Effector memory CD8-positive, alpha-beta T cell (primary cell): ENCODE measurements at places on chromosomes 3 and 15.

DNA sequence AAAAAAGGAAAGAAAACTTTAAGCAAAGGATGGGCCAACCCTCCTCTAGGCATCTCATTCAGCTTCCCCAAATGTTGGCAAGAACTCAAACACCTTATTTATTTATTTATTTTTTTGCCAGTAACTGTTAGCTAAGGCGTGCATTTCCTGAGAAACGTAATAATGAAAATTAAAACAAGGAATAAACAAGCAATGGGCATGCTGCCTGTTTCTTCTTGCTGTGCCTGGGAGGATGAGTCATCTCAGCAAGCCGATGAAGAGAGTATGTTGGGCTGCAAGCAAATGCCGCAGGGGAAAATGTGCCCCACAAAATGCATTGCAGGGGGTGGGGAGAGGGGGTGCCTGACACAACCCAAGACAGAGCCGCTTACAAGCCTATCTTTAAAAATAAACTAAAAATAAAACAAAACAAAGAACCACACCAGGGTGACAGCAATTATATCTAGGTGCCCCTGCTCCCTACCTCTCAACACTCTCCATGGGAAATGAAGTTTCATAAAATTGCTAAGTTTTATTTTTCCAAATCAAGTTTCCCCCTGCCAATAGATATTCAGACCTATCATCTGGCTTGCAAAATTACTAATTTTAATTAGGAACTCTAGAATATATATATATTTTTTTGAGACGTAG is 40.3 kb downstream of the EIF4E3 start:
- no peak for DNase-seq

DNA sequence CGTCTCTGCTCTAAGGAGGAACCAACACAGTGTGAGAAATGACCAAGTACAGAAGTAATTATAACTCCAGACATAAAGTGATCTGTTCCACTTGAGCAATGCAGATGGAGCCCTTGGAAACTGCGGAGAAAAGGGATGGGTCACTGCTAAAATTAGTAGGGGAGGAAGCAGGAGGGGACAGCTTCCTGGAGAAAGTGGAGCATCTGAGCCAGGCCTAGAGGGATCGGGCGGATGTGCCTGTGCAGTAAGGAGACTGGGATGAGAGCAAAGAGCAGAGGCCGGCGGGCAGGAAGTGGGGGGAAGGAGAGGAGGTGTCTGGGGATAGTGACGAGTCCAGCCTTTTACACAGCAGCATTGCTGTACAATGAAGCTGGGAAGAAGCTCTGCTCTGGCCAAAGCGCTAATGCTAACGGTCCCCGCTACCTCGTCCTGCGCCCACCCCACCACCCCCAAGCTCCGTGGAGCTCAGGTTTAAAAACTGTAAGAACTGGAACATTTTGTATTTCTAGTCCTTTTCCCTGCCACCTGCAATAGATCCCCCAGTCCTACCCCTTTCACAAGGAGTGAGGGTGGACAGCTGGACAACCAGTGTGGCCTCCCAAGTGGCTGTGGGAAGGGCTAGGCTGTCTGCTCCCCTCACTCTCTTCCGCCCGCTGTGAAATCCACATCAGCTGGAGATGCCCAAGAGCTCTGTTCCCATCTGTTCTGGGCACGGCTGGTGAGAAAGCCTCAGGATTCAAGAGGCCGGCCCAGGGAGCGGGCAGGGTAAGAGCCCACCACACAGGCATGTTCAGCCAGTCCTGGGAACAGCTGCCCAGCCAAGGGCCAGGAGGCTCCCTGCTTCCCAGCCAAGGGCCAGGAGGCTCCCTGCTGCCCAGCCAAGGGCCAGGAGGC is 53.0 kb upstream of the HES1 start:
- DNase-seq: no peak

- DNase-seq: no peak
Observed at GRCh38 chr3:25895443-25895842, 105.6 kb downstream of the OXSM start.

DNA sequence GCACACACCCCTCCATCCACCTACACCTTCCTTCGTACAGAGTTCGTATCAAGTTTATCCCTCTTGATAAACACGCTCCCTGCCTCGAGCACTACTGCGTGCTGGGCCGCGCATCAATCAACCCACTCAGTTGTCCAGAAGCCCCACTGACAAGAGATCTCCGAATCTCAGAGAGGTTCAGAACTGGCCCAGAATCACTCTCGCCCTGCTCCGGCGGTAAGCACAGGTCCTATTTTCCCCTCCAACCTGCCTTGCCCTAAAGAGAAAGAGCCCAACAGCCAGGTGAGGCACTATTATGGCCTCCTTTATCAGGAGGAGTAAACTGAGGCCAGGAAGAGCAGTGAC is 494 bp upstream of the NISCH start:
- no peak for DNase-seq

- no peak for DNase-seq
Observed at GRCh38 chr3:31634476-31634875, 101.8 kb downstream of the STT3B start.
